ENCODE measurements at places on chromosomes 5 and 9. TPM values are rescaled to one million over a fixed set of nuclear protein-coding genes. Genes with fewer than 3 reads are reported as not detected.

ANKRD18B gene
- not detected for total RNA-seq

LHX2 gene
- 73.0 TPM for total RNA-seq

LHX3 gene
- total RNA-seq: not detected

AGXT2 gene
- not detected for total RNA-seq

PNPLA7 gene
- total RNA-seq: 0.82 TPM

HK3 gene
- total RNA-seq: 0.41 TPM

TMEM171 gene
- 0.41 TPM for total RNA-seq

PCDHB1 gene
- total RNA-seq: 0.82 TPM

C6 gene
- 0.41 TPM for total RNA-seq

GFPT2 gene
- total RNA-seq: 11.0 TPM

DNA sequence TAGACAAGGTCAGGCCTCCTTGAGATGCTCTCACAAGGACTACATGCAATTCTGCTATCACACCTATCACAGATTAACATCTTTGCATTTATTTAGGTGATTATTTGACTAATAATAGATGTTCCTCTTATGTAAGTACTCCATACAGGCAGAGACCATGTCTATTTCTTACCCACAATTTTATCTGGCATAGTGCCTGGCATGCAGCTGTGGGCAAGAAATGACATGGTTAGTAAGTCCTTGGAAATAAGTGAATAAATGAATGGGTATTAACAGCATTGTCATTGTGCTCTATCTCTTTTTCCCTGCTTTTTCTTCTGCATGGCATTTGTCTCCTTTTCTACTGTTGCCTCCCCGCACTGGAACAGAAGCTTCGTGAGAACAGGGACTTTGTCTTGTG lies 49.4 kb downstream of the SLC22A5 start:
- DNase-seq: no peak

- DNase-seq: no peak
These were observed 181.9 kb downstream of the ESM1 start for GRCh38 chr5:54803471-54804011.

GRCh38 chr9:37421914-37422288 lies 595 bp upstream of the GRHPR start:
- DNase-seq: no peak

- no peak for DNase-seq
These were observed 16.0 kb downstream of the TMEM174 start for GRCh38 chr5:73188764-73189531.

DNA sequence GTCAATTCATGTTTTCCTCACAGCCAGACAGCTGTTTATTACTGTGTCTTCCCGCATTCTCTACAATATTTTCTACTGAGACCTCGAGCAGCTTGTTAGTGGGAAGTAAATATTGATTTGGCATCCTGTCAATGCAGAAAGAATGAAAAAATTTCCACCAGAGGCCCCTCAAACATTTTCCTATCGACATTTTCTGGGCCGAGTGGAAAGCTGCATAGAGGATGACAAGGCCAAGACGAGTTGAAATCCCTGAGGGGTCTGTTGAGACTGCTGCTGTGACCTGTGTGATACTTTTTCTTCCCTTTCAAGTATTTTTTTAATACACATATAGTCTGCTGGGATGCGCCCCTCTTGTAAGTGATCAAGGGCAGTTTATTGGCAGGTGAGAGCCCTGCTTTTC lies 91.4 kb upstream of the SH3GL2 start:
- no peak for DNase-seq

GRCh38 chr5:154824070-154824469 lies 26.3 kb downstream of the FAXDC2 start:
- no peak for DNase-seq

DNA sequence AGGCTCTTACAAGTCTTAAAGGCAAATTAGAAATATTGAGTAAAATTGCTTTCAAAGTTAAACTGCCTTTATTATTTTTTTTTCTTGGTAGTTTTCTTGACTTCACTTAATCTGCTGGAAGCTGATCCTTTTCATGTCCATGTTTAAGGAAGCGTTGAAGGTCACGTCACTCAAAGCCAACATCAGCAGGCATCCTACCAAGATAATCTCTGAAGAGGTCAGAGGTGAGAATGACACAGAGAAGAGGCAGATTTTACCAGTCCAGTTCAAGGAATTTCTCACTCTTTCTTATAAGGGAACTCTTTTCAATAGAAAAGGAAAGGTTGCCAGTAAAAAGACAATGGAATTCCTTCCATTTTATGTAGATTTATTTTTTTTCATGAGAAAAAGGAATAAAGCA lies 259.8 kb downstream of the ANXA1 start:
- DNase-seq: no peak

- DNase-seq: no peak
These were observed 139.5 kb upstream of the RAPGEF1 start for GRCh38 chr9:131879181-131879910.

All from frontal cortex (tissue), 4 donors.